ENCODE measurements at places on chromosomes 2 and 18. TPM values are rescaled to one million over a fixed set of nuclear protein-coding genes. Genes with fewer than 3 reads are reported as not detected.
A peak's percentile ranks its signal among the peaks of the same experiment; 100 is the strongest.

DNA sequence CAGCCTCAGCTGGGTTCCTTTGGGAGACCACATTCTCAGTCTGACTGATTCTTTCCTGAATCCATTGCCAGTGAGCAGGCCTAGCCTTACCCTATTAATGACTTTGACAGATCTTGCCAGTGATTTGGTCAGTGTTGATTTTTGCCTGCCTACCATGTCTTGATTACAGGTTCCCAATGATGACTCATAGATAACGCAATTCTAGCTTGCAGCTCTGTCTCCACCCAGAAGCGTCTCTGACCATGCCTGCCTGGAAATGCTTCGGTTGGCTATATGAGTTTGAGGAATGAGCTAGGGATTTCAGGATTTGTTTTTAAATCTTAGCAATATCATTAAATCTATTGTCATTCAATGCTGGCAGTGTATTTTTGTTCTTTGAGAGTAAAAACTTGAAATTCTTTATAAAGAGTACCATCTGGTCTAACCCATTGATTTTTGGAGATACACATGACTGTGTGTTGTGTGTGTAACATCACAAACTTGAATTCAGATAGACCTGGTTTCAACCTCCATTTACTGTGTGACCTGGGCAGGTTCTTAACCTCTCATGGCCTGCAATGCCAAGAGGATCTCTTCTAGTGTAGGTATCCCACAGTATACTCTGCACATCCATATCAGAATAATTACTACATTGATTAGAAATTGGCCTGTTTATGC lies 57.0 kb downstream of the CCDC150 start:
- DNase-seq = peak; percentile 30
- no peaks in the 10 kb centered on the region for H3K4me1 ChIP-seq
- no peaks in the 10 kb centered on the region for H3K27me3 ChIP-seq
- no peaks in the 10 kb centered on the region for H3K36me3 ChIP-seq
- no peak overlapping the region for H3K4me3 ChIP-seq

- DNase-seq = no peak
- peaks cover 2% of the 10 kb centered on the region for H3K36me3 ChIP-seq
- H3K27me3 ChIP-seq = peaks cover 6% of the 10 kb centered on the region
- no peaks in the 10 kb centered on the region for H3K4me1 ChIP-seq
- H3K4me3 ChIP-seq = no peak overlapping the region
- H3K27ac ChIP-seq = no peak overlapping the region
These were observed 78.7 kb downstream of the GLI2 start for GRCh38 chr2:120814352-120814751.

- no peaks in the 10 kb centered on the region for H3K27me3 ChIP-seq
- H3K4me3 ChIP-seq = no peak overlapping the region
- no peak overlapping the region for H3K27ac ChIP-seq
- no peaks in the 10 kb centered on the region for H3K36me3 ChIP-seq
These were observed 32.5 kb downstream of the RNF152 start for GRCh38 chr18:61860302-61860701.

- H3K4me3 ChIP-seq = no peak overlapping the region
- H3K4me1 ChIP-seq = no peaks in the 10 kb centered on the region
- DNase-seq = no peak
- H3K36me3 ChIP-seq = no peaks in the 10 kb centered on the region
These were observed 961.6 kb upstream of the LRRTM1 start for GRCh38 chr2:81266106-81266505.

GRCh38 chr2:105038383-105039061 lies 653 bp downstream of the MRPS9 start:
- DNase-seq = peak; percentile 16
- peak overlapping the region; percentile 99 for H3K4me3 ChIP-seq
- peaks cover 2% of the 10 kb centered on the region for H3K36me3 ChIP-seq
- H3K27ac ChIP-seq = peak overlapping the region; percentile 72
- H3K27me3 ChIP-seq = no peaks in the 10 kb centered on the region

- H3K4me3 ChIP-seq = no peak overlapping the region
- H3K27ac ChIP-seq = no peak overlapping the region
- H3K27me3 ChIP-seq = peaks cover 21% of the 10 kb centered on the region
- H3K4me1 ChIP-seq = no peaks in the 10 kb centered on the region
- no peaks in the 10 kb centered on the region for H3K36me3 ChIP-seq
- no peak for DNase-seq
These were observed 2.8 kb downstream of the KCNG2 start for GRCh38 chr18:79800371-79801180.

DNA sequence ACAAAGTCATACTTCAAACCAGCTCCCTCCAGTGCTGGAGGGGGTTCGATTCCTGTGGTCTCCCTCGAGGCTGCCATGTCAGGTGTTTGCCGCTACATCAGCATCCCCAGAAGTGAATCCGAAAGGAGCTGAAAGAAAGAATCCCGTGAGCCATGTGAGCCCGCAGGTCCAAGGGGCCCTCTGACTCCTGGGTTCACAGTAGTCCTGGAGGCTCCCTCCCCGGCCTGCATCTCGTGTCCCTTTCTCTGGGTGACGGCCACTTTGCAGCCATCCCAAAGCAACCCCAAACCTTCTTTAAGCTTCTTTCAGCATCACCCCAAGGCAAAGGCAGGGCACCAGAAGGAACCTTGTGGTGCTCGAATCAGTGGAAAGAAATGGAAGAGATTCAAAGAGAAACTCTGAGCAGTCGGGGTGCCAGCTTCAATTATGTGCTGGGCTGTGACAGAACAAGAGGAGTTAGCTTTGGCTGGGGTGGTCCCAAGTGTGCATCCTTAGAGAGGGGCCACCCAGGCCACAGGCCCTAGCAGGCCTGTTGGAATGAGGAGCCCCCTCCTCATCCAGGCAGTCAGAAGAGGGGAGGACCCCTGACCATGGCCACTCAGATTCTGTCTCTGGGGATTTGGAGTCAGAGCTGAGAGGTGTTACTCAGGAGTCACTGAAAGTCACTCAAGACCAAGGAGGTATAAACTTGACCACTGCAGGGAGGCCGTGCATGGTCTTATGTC lies 59.7 kb downstream of the CIB4 start:
- no peaks in the 10 kb centered on the region for H3K4me1 ChIP-seq
- H3K27me3 ChIP-seq = peaks cover 6% of the 10 kb centered on the region
- DNase-seq = no peak
- no peak overlapping the region for H3K27ac ChIP-seq

DNA sequence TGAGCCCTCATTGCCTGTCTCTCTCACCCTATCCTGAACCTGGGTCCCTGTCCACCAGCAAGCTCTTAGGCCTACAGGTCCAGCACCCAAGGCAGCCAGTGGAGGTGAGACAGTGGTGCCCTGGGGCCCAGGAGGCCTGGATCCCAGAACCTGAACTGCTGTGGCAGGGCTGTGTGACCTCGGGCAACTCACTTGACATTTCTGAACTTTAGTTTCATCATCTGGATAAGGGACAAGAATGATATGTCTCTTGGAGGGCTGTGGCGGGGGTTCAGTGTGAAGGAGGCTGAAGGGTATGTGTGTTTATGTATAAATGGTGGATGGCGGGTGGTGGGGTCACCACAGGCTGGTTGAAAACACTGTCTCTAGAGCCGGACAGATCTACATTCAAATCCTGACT lies 10.9 kb downstream of the CIB4 start:
- no peak overlapping the region for H3K27ac ChIP-seq
- H3K4me1 ChIP-seq = no peaks in the 10 kb centered on the region
- no peak for DNase-seq

DNA sequence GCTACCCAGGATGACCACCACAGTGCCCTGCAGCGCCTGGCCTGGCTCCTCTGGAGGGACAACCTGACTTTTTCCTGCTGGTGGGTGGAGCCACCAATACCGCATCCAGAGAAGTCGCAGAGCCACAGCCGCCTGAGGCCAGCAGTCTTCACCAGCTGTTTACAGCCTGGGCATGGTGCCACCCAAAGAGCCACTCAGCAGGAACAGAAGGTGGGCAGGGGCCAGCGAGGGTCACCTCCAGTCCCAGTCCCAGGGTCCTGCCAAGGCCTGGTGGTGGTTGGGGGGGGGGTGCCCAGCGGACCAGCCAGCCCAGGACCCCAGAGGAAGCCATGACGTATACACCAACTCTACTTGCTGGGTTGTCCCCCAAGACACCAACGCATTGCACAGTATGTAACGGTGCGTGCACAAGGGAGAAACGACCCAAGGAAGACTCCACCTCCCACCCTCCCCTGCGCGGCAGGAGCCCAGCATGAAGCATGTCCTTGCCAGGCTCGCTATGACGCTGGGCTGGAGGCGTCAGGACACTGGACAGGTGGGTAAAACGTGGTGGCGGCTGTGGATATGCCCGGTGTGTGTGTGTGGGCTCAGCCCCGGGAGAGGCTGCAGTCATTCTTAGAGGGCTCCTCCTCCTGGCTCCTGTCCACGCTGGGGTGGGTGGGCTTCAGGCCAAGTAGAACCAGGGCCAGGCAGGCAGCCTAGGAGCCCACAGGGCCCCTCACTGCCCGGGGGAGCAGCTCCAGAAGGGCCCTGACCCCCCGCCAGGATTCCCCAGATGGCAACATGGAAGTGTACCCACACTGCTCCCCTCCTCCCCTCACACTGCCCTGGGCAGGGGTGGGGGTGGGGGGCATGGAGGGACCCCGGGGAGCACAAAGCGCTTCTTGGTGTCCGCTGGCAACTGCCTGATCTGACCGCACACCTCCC lies 49.3 kb downstream of the HS6ST1 start:
- H3K27me3 ChIP-seq = no peaks in the 10 kb centered on the region
- no peak for DNase-seq
- peaks cover 3% of the 10 kb centered on the region for H3K36me3 ChIP-seq
- H3K27ac ChIP-seq = no peak overlapping the region
- H3K4me3 ChIP-seq = no peak overlapping the region
- H3K4me1 ChIP-seq = no peaks in the 10 kb centered on the region

DNA sequence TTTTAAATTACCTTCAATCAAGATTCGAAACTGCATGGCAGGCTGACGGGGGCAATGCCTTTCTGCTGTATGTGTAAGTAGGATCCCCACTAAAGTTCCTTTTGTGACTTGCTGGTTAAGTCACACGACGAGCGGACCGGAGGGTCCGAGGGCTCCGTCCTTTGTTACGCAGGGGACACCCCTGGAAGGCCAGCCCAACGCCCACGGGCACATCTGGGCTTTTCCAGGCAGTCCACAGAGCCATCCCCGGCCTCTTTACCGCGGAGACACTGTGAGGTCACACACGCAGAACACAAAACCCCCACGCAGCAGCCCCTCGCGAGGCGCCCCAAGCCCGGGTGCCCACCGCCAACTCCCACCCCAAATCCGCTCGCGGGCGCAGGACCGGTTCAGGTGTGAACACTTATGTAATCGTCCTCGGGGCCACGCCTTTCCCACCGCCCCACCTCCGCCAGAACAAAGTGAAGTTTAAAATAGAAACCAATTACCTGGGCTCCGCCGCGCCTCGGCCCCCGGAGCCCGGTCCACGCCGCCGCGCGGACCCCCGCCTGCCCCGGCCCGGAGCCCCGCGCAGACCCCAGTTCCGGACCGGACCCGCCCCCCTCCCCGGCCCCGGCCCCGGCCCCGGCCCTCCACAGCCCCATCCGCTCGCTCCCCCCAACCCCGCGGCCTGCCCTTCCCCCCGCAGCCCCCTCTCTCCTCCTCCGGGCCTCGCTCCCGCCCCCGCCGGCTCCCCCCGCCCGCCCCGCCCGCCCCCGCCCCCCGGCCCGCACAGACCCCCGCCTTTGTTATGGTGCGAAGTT lies 4.2 kb downstream of the ZNF516 start:
- H3K4me3 ChIP-seq = peak overlapping the region; percentile 71
- DNase-seq = peak; percentile 83
- no peaks in the 10 kb centered on the region for H3K4me1 ChIP-seq
- no peaks in the 10 kb centered on the region for H3K36me3 ChIP-seq
- H3K27ac ChIP-seq = peak overlapping the region; percentile 58

GRCh38 chr2:50995610-50996009 lies 36.3 kb downstream of the NRXN1 start:
- no peak for DNase-seq
- no peaks in the 10 kb centered on the region for H3K36me3 ChIP-seq
- H3K4me1 ChIP-seq = no peaks in the 10 kb centered on the region

DNA sequence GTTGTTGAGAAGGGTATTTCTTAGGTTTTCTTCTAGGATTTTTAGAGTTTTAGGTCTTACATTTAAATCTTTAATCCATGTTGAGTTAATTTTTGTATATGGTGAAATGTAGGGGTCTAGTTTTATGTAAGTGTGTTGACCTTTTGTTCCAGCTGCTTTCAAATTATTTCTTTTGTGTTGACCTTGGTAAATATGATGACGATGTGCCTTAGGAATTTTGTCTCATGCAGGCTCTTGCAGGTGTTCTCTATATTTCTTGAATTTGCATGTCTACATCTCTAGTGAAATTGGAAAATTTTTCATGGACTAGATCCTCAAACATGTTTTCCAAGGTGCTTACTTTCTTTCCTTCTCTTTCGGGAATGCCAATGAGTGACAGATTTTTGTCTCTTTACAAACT lies 1609.3 kb upstream of the ZEB2 start:
- no peak for DNase-seq
- H3K4me1 ChIP-seq = no peaks in the 10 kb centered on the region
- H3K4me3 ChIP-seq = no peak overlapping the region
- no peak overlapping the region for H3K27ac ChIP-seq

- DNase-seq = no peak
- H3K36me3 ChIP-seq = no peaks in the 10 kb centered on the region
- H3K27ac ChIP-seq = no peak overlapping the region
- no peaks in the 10 kb centered on the region for H3K4me1 ChIP-seq
These were observed 141.7 kb downstream of the RBMS1 start for GRCh38 chr2:160351956-160352355.

GRCh38 chr18:34050661-34051060 lies 174.1 kb downstream of the NOL4 start:
- no peak for DNase-seq
- H3K27me3 ChIP-seq = no peaks in the 10 kb centered on the region
- no peak overlapping the region for H3K4me3 ChIP-seq
- H3K27ac ChIP-seq = no peak overlapping the region
- no peaks in the 10 kb centered on the region for H3K4me1 ChIP-seq

- no peaks in the 10 kb centered on the region for H3K4me1 ChIP-seq
- no peak overlapping the region for H3K4me3 ChIP-seq
- H3K27ac ChIP-seq = no peak overlapping the region
- H3K36me3 ChIP-seq = no peaks in the 10 kb centered on the region
- peak; percentile 49 for DNase-seq
These were observed 13.0 kb upstream of the KLF11 start for GRCh38 chr2:10030311-10030736.

GRCh38 chr2:173818285-173818684 lies 146.9 kb downstream of the SP3 start:
- H3K27me3 ChIP-seq = no peaks in the 10 kb centered on the region
- H3K36me3 ChIP-seq = no peaks in the 10 kb centered on the region
- no peak overlapping the region for H3K27ac ChIP-seq
- no peak overlapping the region for H3K4me3 ChIP-seq
- no peaks in the 10 kb centered on the region for H3K4me1 ChIP-seq

Gene MEIS1
- polyA plus RNA-seq = 7.9 TPM

Gene ACTG2
- 20.5 TPM for polyA plus RNA-seq

Gene IL36G
- polyA plus RNA-seq = not detected

Gene DHRS9
- polyA plus RNA-seq = 1.8 TPM

Gene PRKCE
- 7.1 TPM for polyA plus RNA-seq

Gene CIDEA
- 8.8 TPM for polyA plus RNA-seq

Gene ALPG
- polyA plus RNA-seq = 0.01 TPM

Gene STPG4
- not detected for polyA plus RNA-seq

Gene KYNU
- 0.67 TPM for polyA plus RNA-seq

Gene RAD51AP2
- polyA plus RNA-seq = not detected

Gene RAB6C
- polyA plus RNA-seq = not detected

Data from small intestine (tissue), 16 donors.